Smooth muscle cell of the pulmonary artery (primary cell): ENCODE measurements at places on chromosomes 16 and 17. TPM values are rescaled to one million over a fixed set of nuclear protein-coding genes. Genes with fewer than 3 reads are reported as not detected.

Gene CIITA
- total RNA-seq = 0.10 and 1.1 TPM in 2 replicates

Gene CCNF
- total RNA-seq = 5.0 and 7.8 TPM in 2 replicates

Gene TLCD2
- total RNA-seq = 3.8 and 4.8 TPM in 2 replicates

Gene B3GNT9
- 47.2 and 55.1 TPM in 2 replicates for total RNA-seq

Gene NLRP1
- 39.4 and 48.0 TPM in 2 replicates for total RNA-seq

Gene SPAG5
- 6.0 and 13.3 TPM in 2 replicates for total RNA-seq

Gene CCDC40
- 1.8 and 1.9 TPM in 2 replicates for total RNA-seq

Gene CASKIN1
- total RNA-seq = 0.20 and 1.7 TPM in 2 replicates

Gene VTN
- 1.7 and 3.4 TPM in 2 replicates for total RNA-seq
